A549 (cell line): ENCODE measurements at places on chromosomes 7 and 10.

DNA sequence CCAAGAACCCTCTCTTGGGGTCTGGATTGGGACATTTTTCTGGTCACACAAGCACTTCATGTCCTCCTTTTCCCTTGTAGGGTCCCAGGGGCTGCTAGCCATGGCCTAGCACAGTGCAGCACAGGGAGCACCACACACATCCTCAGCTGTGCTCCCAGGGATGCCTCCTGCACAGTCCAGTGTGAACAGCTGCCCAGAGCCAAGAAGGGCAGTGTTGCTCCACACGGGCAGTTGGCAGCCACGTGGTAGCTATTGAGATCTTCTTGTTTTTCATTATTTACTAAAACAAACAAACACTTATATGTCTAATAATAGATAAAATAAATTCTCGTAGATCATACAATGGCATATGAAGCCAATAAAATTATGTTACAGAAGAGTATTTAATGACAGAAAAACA is 13.9 kb upstream of the LANCL2 start:
- DNase-seq, result no peak

- DNase-seq, result no peak
These were observed 2.0 kb upstream of the KMT2E start for GRCh38 chr7:105011831-105012502.

GRCh38 chr10:18399158-18399557 is 252.2 kb downstream of the NSUN6 start:
- DNase-seq, result no peak

- DNase-seq, result no peak
These were observed 148.0 kb upstream of the MEOX2 start for GRCh38 chr7:15834446-15834845.

- DNase-seq, result no peak
These were observed 625.1 kb downstream of the MAGI2 start for GRCh38 chr7:78828317-78828716.

- DNase-seq, result no peak
These were observed 40.9 kb upstream of the FRMD4A start for GRCh38 chr10:14371581-14371980.

- DNase-seq, result no peak
These were observed 116.7 kb downstream of the CYP26A1 start for GRCh38 chr10:93190372-93190771.

DNA sequence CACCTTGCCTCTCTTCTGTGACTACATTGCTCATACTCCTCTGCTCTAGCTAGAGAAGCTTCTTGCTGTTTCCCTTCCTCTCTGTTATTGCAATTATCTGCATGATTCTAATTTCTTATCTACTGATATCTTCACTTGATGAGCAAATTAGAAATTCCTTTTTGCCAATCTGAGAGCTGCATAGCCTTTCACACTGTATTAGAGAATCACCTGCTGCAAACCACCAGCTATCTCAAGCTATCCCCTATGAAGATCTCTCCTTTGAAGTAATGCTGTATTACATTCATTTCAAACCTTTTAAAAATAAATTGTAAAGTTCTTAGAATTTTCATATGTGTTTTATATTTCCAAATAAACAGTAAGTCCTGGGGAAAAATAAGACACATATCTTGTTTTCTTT is 89.0 kb upstream of the ZNF804B start:
- DNase-seq, result no peak

- DNase-seq, result no peak
These were observed 35.5 kb downstream of the GRIFIN start for GRCh38 chr7:2440608-2441245.
